CD4-positive, alpha-beta T cell treated with Interleukin-1 beta for 1 hour (primary cell): ENCODE measurements at places on chromosomes 6 and 20.

- DNase-seq: no peak
Observed at GRCh38 chr6:137491478-137491877, 2.7 kb downstream of the OLIG3 start.

GRCh38 chr20:40010483-40010882 lies 678.6 kb downstream of the MAFB start:
- DNase-seq: no peak

DNA sequence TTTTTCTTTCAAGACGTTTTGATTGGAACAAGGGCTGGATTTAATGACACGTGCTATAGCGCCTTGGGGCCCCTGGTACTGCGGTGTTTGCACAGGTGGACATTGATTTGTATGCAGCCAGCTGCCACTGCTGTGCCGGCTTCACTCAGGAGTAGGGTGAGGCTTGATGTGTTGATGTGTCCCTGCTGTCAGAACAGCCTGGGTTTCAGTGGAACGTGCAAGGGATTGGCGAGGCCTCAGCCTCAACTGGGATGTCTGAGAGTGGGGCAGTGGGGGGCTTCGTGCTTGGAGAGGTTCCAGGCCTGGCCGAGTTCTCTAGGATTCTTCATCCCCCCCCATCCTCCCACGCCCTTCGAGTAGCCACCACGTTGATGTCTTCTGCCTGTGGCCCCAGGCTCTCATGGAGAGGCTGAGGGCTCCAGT lies 23.0 kb downstream of the PYGB start:
- no peak for DNase-seq

DNA sequence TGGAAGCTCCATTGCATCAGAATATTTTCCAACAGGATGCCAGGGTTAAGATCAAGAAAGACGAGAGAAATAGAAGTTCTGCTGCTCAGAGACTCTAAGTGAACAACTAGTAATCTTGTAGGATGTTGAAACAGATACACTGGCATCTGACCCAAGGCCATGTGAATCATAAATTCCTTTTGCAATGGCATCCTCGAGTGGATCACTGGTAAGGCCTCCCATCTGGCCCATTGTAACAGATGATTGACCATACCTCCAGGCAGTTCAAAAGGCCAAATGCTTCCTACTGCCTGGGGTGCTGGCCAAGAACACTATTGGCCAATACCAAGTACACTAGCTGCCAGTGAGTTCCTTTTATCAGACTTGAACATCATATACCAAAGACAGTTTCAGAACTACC lies 9.9 kb upstream of the SLC17A3 start:
- DNase-seq: no peak

DNA sequence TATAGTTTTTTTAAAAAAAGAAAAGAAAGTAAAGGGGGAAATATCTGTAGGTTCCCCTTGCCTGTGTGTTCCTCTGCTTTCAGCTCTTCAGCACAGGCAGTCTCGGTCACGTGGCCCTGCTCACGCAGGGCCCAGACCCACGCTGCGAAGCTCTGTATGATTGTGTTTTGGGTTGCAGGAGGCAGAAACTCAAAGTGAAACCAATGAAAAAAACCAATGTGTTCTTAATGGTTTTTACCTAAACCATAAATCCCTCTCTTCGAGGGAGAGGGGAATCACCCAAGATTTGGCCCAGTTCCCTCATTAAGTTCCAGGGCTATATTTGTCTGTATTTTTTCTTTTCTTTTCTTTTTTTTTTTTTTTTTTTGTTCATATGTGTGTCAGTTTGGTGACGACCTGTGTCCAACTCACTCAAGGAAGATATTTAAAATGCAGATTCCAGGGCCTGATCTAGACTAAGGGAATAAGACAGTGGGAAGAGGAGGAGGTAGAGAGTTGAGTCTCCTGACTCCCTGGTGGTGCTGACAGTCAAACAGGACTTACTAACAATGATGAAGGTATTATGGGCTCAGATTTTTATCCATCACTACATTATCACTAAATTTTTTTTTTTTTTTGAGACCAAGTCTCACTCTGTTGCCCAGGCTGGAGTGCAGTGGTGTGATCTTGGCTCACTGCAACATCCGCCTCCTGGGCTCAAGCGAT lies 33.8 kb upstream of the RREB1 start:
- peak; percentile 69 for DNase-seq

- peak; percentile 48 for DNase-seq
Observed at GRCh38 chr20:35954907-35955251, 577 bp upstream of the SCAND1 start.

DNA sequence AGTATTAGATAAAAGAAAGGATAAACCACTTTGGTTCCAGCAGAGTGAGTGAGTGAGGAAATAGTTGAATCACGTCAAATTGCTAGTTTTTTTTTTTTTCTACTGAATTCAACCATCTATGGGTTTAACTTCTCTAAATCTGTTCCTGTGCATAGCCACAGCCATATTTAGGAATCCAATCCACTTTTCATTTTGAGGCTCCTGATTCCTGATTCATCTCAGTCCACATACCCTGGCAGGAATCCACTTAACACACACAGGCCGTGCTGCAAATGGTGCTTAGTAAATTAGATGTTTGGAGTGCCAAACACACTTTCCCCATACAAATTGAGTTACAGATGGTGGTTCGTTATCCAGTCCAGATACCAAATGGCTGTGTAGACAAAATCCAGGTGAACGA lies 220.3 kb downstream of the ALDH8A1 start:
- no peak for DNase-seq

DNA sequence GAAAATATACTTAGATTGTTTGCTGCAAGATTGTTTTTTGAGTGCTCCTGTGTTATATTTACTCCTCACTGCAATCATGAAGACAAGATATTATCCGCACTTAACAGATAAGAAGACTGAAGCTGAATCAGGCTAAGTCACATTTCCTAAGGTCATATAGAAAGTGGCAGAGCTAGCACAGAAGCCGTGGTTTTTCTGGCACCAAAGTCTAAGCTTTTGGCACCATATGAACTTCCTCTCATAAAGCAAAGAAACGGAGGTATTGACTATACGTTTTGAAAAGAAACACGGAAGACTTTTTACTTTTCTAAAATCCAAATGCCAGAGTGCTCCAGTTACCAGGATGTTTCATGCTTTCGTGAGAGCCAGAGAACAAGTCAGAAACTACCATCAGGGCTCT lies 9.3 kb upstream of the DTD1 start:
- DNase-seq: no peak

DNA sequence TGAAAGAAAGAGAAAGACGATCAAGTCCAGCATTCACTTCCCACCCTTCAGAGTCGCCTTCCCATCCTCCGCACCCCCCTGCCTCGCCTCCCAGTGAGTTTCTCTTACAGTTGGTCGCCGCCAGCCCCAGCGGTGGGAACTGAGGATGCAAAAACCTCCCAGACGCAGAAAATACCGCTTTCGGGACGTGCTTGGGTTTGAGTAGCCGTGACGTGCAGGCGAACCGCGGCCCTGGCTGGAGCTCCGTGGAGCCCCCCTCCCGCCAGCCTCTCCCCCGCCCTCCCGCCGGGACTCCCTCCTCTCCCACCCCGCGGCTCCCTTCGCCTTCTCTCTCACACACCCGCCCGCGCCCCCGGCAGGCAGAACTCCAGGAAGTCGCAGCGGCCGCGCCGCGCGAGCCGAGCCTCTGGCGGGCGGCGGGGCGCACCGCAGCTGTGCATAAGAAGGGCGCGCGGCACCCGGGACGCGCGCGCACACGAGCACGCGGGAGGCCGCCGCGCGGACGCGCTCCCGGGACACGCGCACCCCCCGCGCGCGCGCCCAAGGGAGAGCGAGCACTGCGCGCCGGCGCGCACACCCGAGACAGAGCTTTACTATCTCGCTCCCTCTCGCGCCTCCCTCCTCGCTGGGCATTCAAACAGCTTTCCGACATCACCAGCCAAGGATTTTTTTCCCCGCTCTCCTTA lies at the start of gene ADGRB3:
ADGRB3 (plus strand) TSS at position 557 of the 686 bp plus-strand sequence. CDS start 3,394 bp downstream, outside the sequence.
- peak; percentile 39 for DNase-seq

GRCh38 chr20:41181567-41181966 lies 44.2 kb downstream of the PLCG1 start:
- DNase-seq: no peak

DNA sequence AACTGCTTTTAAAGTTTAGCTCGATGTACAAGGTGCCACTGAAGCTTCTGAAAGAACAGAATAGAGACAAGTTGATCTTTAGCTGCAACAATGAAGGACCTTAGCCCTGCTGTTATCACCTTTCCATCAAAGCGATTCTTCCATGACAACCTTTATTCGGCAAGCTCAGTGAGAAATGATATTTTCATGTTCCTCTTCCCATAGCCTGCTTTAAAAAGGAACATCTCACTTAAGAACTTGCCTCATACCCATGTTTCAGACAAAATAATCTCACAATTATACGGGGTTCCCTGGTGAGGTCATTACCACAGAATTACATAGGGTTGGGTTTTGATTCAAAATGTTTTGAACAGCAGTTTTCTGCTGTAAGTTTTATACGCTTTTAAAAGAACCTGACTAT lies 264.2 kb downstream of the THBS2 start:
- no peak for DNase-seq

DNA sequence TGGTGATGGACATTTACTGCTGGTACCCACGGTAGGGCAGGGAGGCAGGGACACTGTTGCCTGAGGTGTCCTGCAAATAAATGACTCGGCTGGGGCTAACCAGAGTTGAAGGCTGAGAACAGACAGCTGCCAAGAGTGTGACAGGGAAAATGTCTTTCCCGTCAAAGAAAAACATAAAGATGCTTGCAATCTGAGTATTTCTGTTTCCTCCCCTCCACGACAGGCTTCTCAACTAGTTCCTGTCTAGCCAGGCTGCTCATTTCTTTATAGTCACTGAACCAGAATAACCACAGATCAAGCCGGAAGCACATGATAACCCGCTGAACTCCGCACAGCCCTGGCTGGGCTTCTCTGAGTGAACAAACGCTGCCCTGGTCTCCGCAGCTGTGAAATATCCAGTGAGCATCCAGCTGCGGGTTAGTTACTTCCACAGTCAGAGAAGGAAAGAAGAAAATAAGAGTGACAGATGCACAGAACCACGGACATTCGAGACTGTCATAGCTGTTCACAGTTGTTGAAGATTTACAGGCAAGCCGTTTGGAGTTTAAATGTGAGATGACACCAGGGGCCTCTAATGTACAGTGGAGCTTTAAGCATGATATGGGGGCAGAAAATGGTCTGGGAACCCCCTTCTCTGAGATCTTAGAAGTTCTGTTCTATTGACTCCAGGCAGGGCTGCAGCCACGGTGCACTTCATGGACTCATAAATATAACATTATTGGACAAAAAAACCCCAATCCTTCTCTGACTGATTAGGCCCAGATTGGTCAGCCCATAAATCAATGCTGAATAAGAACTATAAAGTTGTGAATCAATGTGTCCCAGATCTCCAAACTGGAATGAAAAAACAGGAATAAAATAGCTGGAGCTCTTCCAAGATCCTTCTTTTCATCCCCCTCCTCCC lies 299.9 kb upstream of the SUPT3H start:
- peak; percentile 57 for DNase-seq

- no peak for DNase-seq
Observed at GRCh38 chr6:92363111-92363510, 1056.2 kb downstream of the EPHA7 start.

- DNase-seq: no peak
Observed at GRCh38 chr6:100538086-100538485, 73.4 kb upstream of the SIM1 start.

DNA sequence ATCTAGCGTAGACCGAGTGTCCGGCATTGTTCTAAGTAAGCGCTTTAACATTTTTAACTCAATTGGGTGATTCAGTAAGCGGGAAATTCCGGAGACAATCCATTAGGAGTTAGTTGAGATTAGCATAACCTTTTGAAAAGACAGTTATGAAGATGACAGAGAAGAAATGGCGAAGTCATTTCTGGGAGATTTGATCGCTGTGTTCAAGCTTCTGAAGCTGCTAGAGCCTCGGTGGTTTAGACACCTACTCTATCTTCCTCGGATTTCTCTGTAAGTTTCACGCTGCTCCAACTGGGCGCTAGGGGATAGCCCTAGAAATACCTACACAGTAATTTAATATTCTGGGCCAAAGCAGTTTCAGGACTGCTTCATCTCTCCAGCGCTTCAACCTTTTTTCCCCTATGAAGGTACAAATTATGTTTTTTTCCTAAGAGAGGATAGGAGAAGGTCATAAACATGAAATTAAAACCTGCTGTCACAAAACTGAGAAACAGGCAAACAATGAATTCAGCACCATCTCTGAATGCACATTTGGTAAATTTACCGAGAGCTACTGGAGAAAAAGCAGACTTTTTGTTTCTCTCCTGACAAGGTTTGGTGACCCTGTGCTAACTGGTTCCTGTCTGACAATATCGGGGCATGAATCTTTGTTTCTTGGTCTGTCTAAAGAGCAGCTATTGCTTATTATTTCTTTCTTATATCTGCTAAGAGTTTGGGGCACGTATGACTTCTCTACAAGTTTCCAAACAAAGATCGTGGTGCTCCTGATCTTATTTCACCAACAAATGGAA lies 22.4 kb downstream of the ZNF311 start:
- peak; percentile 9 for DNase-seq

GRCh38 chr20:15475483-15475882 lies 1097.8 kb downstream of the KIF16B start:
- DNase-seq: peak; percentile 3

GRCh38 chr20:41068806-41069205 lies 40.2 kb downstream of the TOP1 start:
- no peak for DNase-seq

DNA sequence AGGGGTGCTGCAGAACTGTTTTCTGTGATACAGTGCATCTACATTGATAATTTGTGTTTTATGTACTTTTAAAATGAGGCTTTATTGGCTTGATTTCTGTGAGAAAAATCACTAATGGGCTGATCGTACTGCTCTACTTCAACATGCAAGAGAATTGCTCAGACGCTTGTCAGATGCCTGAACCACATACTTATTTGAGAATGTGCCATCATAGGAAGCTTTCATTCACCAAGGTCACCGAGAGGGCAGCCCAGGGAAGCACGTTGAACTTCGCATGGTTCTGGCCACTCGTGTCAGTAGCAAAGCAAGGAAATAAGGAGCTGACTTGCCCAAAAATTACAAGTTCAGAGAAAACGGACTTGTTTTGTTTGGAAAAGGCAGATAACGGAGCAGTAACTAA lies 168.5 kb upstream of the AKAP12 start:
- no peak for DNase-seq

DNA sequence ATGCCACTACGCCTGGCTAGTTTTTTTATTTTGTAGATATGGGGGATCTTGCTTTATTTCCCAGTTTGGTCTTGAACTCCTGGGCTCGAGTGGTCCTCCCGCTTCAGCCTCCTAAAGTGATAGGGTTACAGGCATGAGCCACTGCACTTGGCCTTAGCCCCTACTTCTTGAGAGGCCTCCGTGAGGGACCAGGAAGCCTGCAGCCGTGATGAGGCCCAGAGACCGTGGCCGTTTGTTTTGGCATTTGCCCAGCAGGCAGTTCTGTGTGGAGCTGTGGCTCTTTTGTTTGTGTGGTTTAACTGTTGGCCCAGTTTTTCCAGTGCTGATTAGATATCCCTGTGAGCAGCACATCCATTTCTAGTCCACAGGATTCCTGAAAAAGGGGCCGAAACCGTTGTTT lies 39.8 kb downstream of the SRSF3 start:
- no peak for DNase-seq
